ENCODE measurements at places on chromosomes 6 and 20.

- no peak for DNase-seq
Observed at GRCh38 chr6:154984146-154984545, 11.0 kb upstream of the TIAM2 start.

- DNase-seq: no peak
Observed at GRCh38 chr6:112036088-112036637, 17.7 kb upstream of the CCN6 start.

DNA sequence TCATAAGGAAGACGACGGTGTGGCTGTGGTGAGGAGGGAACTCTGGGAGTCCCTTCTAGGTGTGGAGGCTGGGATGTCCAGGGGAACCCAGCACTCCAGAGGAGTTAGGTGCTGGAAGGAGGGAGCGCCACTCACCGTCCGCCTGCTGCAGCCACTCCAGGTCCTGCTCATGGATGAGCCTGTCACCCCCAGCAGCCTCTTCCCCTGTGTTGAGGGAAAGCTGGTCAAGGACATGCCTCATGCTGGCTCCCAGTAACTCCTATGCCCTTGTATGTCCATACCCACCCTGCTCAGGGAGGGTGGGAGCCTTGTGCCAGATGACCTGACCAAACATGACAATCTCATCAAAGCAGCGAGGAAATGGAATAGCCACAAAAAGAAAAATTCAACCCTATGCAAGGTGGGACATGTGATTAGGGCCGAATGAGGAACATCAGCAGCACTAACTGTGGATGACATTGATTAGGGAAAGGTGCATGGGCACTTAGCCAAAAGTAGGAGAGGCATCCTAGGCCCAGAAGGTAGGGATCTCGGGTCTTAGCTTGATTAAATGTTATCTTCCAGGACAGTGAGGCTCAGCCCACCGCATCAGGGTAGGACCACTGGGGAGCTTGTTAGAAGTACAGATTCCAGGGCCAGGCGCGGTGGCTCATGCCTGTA is 3.0 kb downstream of the DNPH1 start:
- DNase-seq: no peak

DNA sequence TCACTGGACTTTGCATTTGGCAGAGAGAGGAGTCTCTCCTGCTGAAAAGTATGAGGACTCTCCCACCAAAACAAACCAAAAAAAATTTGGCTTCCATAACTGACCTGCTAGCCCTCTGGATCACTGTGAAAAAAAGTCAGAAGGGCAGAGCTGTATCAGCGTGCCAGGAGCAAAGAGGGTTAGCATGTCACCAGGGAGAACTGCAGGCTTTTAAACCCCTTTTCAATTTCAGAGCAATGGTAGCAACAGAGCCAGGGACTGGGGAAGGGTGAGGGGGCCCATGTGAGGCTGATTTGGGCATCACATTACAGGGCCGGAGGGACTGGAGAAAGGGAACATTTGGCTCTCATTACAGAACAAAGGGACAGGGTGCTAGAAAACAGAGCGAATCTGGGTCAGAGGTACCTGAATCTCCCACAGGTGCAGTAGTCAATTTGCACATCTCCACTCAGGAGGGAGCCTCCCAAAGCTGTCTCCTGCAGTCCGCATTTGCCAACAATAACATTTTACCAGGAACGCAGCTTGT is 185.7 kb upstream of the EYA4 start:
- no peak for DNase-seq

DNA sequence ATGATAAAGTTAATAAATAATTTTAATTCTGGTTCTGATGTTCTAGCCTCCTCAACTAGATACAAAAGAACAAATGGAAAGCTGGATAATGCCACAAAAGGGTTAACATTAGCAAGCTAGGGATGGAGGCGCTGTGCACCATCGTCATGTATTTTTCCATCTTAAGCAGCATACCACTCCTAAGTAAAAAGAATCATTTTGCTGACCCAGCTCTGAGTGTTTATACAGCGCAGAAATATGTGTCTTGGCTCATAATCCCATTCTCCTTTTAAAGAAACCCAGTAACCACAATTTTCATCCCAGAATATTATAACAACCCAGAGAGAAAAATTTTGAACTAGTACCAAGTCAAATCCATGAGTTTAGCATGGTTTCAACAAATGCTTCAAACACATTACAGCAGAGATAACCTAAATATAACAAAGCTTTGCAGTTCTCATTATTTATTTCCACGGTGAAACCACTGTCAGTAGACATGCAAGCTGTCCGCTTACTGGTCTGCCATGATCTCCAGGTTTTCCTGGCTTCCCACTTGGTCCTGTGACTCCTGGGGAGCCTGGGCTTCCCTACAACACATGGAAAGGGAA is 111.1 kb downstream of the COL12A1 start:
- DNase-seq: no peak

All from stimulated activated CD4-positive, alpha-beta T cell treated with anti-CD3 and anti-CD28 coated beads, Interleukin-1b, Interleukin-23, amount 100 ng/mL, for 1 hour (primary cell).